B cell (primary cell): ENCODE measurements at places on chromosomes 3 and 15.

DNA sequence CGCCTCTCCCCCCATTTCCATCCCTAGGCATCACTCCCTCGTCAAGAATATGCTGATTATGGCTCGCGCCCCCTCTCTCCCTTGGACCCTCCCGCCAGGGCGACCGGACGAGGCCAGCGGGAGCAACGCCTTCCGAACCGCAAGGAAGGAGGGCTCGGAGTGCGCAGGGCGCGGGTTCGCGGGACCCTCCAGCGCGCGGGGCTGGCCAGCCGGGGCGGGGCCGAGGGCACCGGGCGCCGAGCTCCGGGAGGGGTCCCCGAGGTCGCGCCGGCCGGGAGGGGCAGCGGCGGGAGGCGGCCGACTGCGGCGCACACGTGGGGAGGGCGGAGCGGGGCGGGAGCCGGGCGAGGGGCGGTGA lies 483 bp downstream of the EHD4 start:
- DNase-seq: no peak

DNA sequence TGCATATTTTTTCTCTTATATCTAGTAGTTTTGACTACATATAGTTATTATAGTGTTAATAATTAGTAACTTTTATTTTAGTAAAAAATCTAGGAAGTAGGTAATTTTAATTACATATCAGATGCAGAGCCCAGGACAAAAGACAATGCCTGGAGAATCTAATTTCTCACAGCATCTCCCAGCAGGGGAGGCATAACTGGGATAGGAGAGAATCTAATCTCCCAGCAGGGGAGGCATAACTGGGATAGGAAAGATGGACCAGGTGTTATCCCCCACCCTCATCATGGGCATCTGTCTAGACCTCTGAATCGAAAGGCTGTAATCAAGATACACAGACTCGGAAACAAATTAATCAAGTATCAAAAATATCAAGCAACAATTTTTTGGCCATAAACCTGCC lies 58.2 kb downstream of the OSTN start:
- no peak for DNase-seq

DNA sequence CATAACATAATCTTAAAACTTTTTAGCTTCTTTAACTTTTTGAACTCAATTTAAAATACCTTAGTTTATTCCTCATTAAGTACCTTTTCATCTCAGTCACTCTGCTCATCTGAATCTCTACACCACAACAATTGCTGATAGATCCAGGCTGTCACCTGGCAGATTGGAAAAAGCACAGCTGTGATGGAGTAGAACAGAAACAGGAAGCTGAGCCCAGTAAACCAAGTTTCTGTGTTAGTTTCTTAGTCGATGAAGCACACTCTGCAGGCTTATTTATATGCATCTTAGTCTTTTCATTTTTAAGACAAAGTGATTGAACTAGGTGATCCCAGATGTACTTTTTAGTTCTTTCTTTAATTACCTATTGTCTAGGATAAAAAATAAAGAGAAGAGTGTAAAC lies 1398.0 kb upstream of the ALCAM start:
- DNase-seq: no peak

DNA sequence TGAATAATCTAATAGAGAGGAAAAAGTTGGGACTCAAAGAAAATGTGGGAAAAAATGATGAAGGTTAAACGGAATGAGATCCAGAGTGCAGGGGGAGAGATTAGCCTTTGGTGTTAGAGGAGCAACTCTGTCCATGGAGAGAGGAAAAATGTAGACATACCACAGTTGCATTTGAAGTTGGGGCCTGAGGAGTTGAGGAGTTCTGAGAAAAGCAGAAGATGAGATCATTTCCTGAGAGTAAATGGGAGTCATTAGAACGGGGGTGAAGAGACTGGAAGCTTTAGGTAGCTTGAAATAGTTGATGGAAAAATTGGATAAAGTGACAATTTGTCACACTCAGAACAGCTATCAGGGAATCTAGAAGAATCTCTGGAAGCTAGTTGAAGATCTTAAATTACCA lies 7.3 kb downstream of the CCR5AS start:
- no peak for DNase-seq

DNA sequence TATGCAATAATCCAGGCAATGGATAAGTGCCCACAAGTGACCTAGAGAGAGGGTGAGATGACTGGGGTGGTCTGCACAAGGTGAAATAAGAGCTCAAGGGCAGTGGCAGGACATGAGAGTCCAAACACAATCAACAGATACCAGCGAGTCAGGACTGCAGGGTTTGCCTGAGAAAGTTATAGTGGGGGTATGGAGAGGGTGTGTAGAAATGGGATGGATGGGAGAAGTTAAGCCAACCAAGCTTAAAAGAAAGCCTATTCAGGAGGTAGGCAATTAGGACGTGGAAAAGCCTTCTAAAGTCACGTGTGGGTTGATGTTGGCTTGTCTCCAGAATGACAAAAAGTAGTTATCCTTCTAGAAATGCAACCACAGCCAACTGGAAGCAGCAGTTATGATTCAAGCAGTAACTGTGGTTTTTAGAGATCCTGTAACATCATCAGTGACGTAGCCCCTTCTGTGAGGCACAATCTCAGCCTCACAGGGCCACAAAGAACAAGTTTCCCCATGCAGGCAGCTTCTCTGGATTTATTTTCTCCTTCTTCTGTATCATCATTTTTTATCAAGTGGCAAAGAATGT lies 56.1 kb downstream of the FAM174B start:
- no peak for DNase-seq
